NCI-H2029 treated with DMSO at 0.1 percent for 48 hours (cell line): ENCODE measurements at places on chromosomes 5 and 9.

DNA sequence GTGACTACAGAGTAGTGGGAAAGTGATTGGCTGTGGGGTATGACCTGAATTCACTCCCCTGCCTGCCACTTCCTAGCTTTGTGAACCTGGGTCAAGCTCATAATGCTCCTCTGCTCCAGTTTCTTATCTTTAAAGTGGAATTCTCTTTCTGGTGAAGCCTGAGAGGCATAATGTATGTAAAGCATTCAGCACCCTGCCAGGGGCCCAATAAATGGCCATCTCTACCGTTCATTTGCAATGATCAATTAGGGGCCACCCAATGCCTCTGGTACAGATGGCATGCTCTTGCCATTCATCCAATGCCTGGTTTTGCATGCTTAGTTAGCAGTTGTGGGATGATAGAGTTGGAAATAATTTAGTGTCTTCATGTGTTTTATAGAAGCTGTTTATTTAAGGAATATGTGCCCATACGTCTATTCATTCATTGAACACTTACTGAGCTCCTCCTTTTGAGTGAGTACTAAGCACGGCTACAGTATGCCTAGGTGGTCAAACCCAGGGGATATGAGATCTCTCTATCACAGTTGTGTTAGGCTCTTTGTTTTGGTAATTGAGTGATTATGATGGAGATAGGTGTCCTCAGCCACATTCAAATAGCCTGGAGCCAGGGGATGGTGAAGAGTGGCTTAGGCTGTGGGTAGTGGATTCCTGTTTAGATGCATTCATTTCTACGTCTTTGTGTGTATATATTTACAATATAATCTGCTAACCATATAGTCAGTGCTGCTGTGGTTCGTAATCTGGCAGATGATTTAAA is 15.3 kb downstream of the ZNF462 start:
- no peak for DNase-seq

DNA sequence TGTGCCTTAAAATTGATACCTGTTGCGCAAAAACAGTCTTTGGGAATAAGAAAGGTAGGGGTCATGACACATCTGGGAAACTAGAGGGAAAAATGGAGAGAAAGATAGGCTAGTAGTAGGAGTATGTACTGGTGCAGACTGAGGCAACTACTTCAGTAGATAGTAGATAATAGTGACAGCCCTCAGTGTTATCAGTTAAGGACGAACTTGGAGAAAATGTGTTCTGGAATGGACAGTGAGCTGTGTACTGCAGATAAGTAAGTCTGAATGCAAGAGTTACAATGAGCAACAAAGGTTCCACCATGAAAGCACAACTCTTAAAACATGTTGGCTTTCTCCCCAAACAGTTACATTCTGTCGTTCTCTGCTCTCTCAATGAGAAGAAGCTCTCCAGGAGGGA is 6.5 kb upstream of the INSL6 start:
- DNase-seq, result no peak

DNA sequence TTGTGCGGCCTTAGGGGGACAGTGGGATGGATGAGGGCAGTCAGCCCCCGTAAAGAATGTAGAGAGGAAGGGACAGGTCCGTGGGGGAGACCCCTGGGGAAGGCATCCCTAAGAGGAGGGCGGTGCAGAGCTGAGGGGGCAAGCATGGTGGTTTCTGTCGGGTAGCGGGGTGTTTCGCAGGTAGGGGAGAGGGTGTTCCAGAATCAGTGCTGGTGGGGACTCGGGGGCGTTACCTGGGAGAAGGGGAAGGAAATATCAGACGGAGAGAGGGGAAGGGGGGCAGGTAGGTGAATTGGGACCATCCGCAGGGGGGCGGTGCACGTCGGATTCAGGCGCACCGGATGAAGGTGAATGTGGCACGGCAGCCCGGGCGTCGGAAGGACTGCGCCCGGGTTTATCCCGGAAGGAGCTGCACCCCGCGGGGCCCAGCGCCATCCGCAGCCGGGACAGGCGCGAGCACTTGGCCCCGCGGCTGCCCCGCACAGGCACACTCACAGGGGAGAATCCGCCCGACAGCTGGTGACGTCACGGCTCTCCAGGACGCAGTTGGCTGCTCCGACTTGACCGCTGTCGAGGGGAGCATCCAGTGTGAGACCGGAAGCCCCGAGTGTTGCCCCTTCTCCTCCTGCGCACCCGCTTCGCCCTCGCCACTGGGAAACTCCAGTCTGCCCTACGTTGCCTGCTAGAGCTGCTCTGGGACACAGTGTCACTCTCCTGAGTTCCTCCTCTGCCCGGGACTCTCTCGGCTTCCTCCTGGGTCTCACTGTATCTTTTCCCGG is 1.3 kb downstream of the CD72 start:
- no peak for DNase-seq

DNA sequence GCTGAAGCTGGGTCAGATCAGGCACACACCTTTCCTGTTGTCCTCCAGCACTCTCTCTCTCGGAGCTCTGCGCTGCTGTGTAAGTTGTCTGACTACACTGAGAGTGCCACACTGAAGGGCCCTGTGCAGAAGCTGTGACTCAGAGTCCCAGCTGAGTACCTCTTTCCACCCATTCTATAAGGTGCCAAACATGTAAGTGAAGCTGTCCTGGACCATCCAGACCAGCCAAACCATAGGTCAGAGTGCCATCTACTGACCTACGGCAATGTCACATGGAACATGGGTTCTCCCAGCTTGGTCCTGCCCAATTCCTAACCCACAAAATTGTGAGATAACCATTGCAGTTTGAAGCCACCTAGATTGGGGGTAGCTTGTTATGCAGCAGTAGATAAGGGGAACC is 68.2 kb downstream of the ADCY2 start:
- no peak for DNase-seq

DNA sequence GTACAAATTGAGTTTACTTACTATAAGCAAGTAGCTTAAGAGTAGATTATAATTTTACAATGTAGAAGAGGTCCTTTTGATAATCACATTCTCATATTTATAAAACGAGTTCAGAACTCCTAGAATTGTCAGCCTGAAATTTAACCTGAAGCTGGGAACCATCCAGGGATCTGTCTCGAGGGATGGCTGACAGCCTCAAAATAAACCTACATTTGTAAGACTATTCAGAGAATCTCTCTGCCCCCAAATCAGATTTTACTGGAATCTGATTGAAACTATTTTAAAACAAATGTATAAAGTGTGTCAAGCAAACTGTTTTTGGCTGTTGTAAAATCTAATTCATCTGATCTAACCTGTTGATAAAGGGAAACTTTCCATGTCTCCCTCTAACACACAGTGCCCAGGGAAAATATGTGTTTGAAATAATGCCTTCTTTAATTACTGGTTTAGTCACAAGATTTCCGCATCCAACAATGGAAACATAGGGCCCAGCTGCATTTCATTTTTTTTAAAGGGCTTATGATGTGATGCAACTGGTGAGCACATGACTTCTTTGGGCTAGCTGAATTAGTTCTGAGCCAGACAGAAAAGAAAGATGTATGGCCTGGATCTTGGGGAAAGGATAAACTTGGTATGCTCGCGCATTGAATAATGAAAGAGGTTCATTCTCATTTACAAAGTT is 30.3 kb downstream of the SLC25A46 start:
- no peak for DNase-seq

DNA sequence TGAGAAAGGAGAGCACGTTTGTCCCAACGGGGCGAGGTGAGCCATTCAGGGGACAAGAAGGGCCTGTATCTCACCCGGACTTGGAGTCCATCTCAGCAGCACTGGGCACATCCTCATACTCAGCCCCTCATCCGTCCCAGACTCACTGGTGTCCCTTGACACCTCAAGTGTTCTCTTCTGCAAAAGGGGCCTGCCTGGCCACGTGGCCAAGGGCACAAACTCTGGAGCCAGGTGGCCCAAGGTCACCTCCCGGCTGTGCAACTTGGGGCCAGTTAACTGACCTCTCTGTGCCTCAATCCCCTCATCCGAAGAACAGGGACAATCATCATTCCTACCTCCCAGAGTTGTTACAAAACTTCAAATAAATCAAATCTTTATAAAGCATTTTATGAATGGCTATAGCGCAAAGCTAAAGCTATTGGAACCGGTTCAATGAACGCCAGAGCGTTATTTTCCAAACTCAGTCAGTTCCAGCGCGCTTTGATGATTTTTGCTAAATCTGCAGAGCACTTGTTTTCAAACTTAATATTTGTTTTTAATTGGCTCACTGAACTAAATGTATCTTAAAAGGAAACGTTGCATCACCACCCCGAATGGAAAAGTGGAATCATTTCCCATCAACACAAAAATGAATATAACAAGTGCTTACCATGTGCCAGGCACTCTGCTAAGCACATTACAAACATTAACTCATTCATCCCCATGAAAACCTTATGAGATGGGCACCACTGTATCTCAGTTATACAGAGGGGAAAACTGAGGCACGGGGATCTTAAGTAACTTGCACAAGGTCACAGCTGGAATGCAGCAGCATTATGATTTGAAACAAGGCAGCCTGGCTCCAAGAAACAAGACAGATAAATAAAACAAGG is 49.3 kb downstream of the DUSP1 start:
- no peak for DNase-seq

GRCh38 chr9:112308588-112308987 is 24.8 kb downstream of the PTBP3 start:
- DNase-seq, result peak; percentile 48

- no peak for DNase-seq
Observed at GRCh38 chr9:73155377-73155776, 3.7 kb downstream of the ANXA1 start.

DNA sequence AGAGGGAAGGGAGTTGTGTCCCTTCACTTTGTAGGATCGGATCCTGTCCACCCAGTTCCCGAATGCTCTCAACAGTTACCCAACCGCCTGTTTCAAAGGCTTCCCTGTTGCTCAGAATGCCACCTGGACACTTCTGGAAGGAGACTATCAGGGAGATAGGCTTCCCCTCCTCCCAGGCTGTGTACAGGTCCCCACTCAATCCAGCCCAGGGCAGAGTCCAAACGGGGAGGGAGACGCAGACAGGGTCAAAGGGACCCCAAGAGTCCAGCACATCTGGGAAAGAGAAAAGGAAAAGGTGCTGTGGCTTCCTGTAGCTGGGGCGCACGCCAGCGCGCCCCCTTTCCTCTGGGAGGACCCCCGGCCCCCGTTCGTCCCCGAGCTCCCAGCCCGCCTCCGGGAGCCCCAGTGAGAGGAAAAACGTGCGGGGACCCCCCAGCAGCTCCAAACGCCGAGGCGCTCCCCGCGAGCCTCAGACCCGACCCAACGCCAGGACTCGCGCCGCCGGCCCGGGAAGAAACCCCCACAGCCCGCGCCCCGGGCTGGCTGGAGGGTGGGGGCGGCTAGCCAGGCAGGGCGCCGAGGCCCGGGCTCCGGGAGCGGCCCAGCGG is 640 bp downstream of the SURF4 start:
- DNase-seq, result no peak

- DNase-seq, result no peak
Observed at GRCh38 chr5:59449905-59450644, 443.5 kb downstream of the PDE4D start.

DNA sequence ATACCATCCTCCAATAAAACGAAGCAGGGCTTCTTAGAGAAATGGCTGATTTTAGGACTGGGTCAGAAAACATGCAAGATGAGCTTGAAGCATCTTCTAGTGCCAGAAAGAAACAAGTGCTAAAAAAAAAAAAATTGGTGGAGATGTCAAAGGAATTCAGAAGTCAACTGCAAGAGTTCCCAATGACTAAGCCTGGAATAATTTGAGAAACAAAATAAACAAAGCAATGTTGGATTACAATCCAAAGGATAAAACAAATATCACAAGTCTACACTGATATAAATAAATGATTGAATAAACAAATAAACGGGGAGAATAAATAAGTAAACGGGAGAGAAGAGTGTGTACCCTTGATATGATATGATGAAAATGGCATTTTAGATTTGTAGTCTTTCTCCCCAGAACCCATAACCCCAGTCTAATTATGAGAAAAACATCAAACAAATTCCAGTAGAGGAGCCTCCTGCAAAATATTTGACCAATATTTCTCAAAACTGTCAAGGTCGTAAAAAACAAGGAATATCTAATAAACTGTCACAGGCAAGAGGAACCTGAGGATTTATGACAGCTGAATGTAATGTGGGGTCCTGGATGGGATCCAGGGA is 63.5 kb upstream of the CCL21 start:
- DNase-seq, result no peak

DNA sequence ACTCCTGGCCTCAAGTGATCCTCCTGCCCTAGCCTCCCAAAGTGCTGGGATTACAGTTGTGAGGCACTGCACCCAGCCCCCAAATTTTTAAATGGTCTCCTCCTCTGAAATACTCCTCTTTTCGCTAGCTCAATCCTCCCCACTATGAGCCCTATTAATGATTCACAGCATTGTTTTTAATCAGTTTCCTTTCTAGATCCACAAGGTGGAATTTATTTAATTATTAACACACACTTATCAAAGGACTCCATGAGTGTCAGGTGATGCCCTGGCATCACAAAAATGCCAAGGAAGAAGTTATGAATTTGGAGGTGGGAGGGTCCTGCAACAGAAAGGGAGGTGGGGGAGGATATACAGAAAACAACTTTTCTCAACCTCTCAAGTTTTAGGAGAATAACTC is 806.5 kb downstream of the PRELID2 start:
- DNase-seq, result no peak

DNA sequence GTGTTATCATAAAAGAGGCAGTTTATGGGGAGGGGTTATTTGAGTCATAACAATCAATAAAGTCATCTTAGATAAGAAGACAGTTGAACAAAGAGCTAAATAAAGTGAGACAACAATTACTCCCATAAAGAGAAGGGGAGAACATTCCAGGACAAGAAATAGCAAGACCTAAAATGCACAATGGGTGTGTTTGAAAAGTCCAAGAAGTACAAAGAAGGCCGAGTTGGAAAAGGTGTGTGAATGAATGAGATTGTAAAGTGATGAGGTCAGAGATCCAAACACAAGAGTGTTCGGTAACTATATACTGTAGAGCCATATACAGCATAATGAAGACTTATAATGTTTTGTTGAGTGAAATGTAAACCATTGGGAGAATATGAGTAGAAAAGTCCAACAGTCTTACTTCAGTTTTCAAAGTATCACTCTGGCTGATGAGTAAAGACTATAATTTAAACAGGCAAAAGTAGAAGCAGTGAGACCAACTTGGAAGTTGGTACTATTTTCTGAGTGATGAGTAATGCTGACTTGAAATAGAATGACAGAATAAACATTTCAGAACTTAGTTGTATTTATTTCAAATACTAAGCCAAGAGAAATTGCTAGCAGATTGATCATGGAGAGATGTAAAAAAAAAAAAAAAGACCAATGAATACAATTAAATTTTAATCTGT is 868.7 kb upstream of the CDH9 start:
- DNase-seq, result no peak

GRCh38 chr5:170520372-170520771 is 16.6 kb downstream of the KCNIP1 start:
- no peak for DNase-seq

GRCh38 chr5:73233461-73234203 is 60.6 kb downstream of the TMEM174 start:
- DNase-seq, result no peak
